ENCODE measurements at places on chromosomes 5 and 9.

DNA sequence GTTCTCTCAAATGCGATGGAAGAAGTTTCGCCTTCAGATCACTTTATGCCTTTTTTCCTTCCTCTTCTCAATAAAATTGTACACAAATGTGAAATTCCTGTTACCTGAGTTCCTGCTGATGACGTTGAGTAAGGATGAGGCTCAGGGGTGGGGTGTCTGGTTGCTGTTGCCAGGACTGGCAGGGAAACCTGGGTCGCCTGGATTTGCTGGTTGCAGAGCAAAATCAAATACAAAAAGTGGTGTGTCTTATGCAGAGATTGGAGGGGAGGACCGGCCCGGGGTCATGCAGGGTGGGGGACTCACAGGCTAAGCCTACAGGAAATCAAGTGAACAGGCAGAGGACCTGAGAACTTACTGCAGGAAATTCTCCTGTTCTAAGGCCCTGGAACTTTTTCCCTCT, 39.2 kb downstream of the ANXA2R start:
- no peak for DNase-seq

GRCh38 chr5:40399349-40399748, 280.4 kb upstream of the PTGER4 start:
- DNase-seq, result no peak

DNA sequence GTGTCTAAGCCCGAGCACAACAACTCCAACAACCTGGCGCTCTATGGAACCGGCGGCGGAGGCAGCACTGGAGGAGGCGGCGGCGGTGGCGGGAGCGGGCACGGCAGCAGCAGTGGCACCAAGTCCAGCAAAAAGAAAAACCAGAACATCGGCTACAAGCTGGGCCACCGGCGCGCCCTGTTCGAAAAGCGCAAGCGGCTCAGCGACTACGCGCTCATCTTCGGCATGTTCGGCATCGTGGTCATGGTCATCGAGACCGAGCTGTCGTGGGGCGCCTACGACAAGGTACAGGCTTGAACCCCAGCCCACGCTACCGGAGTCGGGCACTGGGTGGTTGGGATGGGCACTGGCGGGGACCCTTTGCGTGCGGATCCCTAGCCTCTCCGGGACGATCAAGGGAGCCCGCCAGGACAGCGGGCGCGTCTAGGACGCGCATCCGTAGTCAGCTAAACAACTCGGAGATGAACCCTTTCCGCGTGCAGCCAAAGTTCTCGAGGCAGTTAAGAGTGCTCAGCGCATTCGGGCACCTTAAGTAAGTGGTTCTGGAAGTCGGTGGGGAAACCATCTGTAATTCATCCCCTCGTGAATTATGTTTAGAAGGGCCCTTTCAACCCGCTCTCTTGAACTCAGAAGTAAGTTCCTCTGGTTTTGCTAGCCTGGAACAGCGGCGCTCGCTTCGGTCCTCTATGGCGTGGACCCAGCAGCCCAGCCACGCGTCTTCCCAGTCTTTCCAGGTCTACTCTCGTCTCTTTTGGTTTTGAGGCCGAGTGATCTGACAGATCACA, 1.3 kb downstream of the KCNN2 start:
- no peak for DNase-seq

DNA sequence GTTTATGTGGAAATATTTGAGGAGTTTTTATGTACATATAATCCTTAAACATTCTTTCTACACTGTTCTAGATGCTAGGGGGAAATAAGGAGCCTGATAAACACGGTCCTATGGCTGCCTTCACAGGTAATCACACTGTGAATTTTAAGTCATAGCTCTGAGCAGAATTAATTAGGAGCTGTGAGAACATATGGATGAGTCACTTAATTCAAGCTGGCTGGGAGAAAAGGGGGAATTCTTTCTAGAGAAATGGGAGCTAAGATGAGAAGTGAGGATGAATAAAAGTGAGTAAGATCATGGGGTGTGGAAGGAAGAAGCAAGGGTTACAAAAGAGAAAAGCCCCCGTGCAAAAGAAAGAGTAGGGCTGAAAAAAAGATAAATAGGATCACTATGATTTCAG, 290.8 kb downstream of the DNAH5 start:
- no peak for DNase-seq

GRCh38 chr5:33073881-33074327, 362.8 kb downstream of the NPR3 start:
- DNase-seq, result no peak

DNA sequence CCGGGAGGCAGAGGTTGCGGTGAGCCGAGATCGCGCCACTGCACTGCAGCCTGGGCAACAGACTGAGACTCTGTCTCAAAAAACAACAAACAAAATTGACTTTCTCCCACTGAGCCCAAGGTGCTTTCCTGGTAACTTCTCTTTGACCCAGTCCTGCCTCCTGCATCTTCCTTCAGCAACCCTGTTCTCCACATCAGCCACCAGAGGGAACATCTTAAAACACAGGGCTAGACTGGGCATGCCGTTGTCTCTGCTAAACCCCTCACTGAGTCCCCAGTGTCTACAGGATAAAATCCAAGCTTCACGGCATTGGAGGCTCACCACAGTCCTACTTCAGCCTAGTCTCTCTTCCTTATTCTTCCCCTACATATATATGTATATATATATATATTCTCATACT, 39.8 kb upstream of the KCNMB1 start:
- peak; percentile 13 for DNase-seq

DNA sequence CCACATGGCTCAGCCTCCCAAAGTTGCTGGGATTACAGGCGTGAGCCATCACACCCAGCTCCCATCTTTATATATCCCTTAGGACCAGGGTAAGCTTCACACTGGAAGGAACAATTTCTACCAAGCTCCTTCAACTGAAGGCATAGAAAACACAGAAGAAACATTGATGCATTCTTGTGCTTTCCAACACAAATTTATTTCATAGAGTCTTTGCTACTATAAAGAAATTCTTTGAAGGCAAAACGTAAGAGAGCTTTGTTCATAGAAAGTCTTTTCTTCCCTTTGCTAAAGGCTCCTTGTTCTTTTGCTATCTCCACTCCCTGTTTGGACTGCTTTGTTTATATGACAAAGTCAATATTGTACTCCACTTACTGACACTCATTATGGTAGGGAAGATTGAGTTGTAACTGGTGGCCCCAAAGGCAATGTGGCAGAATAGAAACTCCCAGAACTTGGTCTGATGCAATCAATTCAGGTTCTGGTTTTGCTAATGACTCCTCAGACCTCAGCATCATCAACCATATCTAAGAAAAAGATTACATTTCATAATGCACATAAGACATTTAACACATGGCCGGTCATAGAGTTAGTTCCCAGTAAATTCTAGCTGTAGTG, 97.4 kb upstream of the CLINT1 start:
- DNase-seq, result no peak

DNA sequence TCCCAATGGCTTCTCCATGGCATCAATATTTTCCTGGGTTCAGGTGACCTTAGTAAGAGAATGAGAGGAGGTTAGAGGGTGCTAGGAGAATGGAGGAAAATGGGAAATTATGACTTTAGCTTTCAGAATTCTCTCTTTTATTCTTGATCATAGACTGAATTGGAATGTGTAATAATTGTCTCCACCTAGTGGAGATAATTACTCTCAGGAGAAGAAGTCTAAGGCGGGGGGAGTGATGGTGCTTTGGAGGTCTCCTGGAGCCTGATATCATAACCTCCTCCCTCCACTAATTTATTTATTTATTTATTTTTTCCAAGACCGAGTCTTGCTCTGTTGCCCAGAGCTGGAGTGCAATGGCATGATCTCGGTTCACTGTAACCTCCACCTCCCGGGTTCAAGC, 221.3 kb downstream of the GRIA1 start:
- DNase-seq, result peak; percentile 35

- DNase-seq, result peak; percentile 90
Measured at GRCh38 chr5:145362266-145362665, 472.9 kb downstream of the PRELID2 start.

- no peak for DNase-seq
Measured at GRCh38 chr5:8012131-8012977, 143.4 kb downstream of the MTRR start.

DNA sequence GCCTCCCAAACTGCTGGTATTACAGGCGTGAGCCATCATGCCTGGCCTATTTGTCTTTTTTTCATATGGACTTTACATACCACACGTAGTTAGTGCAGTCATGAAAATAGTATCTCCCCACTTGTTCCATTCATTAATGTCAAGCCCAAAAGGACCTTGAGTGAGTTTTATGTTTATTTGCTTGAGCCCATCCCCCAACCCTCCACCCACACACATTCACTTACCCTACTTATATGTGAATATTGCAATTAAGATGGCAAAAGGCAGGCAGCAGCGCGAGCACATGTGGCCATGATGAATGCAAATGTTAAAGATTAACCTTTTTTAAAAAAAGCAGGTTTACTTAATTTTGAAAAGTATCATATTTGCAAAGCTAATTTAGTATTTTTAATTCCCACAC, 24.9 kb upstream of the PIK3R1 start:
- no peak for DNase-seq

DNA sequence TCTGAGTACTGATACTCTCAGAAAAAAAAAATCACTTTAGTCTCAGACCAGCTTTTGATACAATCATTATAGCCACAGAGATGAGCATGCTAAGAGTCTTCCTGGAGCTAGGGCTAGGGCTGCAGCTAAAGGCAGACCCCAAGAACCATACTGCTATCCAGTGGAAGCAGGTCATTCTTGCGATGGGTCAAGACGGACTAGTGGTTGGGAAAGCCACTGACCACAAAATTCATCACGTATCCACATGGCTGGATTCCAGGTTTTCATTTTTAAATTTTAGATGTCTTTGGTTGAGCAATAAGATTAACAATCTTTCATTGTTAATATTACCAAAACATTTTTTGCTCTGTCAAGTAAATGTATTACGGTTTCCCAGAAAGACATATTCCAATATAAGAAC, 598.1 kb downstream of the DNAH5 start:
- DNase-seq, result no peak

DNA sequence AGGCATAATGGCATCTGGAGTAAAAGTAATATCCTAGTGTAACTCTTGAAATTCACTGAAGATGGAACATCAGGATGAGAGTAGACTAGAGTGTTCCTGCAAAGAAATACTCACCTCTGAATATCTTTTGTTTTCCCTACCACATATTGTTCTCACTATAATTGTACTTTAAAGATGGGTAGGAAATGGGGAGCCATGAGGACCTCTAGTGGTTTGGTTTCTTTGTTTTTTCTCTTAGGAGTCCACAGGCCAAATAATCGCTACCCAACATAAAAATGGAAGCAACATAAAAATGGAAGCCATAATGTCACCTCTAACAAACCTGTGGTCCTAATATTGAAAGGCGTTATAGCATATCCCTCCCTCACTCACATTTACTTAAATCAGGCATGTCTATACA, 2375.8 kb downstream of the MAT2B start:
- no peak for DNase-seq

- no peak for DNase-seq
Measured at GRCh38 chr5:38660194-38660668, 103.8 kb upstream of the LIFR start.

All from fibroblast of pulmonary artery (primary cell).